Amygdala (tissue), 56 donors: ENCODE measurements at places on chromosomes 3 and 15.

GRCh38 chr3:195282961-195283360 is 12.0 kb upstream of the XXYLT1 start:
- no peak for DNase-seq

GRCh38 chr3:195512798-195513345 is 30.3 kb downstream of the PPP1R2 start:
- no peak for DNase-seq

GRCh38 chr3:77475507-77475906 is 435.6 kb downstream of the ROBO2 start:
- no peak for DNase-seq

- no peak for DNase-seq
These were observed 94.9 kb downstream of the MFSD1 start for GRCh38 chr3:158896729-158897128.

GRCh38 chr3:177338697-177339219 is 141.5 kb upstream of the TBL1XR1 start:
- no peak for DNase-seq

DNA sequence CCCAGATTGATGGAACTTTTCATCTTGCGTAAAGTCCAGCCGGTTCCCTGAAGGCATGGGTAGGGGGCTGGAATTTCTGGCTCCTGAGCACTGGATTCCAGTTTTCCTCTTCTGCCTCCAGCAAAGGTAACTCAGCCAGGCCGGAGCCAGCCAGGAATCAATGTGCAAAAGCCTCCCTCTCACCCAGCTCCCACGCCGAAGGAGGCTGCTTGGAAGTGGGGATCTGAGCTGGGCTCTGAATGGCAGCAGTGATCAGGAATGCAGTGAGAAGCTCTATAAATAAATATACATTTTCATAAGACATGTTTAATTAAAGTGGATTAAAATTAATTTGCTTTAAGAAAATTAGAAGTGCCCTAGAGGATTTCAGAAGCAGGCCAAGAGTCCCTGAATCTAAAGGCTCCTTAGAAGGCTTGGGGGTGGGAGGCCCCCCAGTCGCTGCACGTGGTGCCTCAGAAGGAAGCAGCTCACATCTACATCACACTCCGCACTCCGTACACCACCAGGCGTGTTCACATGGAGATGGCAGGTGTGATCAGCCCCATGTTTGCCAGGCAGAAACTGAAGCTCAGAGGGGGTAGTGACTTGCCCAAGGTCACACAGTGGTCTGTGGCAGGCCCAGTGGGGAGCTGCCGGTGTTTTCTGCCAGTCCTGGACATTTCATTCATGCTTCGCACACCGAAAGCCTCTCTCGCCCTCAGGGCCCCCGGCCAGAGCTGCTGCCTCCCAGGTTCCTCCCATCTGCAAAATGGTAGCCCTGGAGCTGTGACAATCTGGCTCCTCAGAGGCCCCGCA is 148.6 kb upstream of the LINGO1 start:
- DNase-seq, result no peak

DNA sequence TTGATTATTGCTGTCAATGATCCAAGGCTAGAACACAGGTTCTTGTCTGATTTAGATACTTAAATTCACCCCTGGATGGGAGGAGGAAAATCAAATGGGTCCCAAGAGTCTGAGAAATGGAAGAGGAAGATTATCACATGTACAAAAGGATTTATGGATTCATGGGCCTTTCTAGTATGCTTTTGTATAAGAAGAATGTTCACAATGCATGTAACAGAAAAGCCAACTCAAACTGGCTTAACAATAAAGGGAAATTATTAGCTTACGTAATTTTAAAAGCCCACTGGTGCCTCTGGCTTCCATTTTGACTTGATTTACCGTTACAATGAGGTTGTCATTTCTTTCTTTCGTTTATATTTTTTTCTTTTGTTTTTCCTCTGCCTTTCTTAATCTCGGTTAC is 782.5 kb upstream of the GRM7 start:
- no peak for DNase-seq

DNA sequence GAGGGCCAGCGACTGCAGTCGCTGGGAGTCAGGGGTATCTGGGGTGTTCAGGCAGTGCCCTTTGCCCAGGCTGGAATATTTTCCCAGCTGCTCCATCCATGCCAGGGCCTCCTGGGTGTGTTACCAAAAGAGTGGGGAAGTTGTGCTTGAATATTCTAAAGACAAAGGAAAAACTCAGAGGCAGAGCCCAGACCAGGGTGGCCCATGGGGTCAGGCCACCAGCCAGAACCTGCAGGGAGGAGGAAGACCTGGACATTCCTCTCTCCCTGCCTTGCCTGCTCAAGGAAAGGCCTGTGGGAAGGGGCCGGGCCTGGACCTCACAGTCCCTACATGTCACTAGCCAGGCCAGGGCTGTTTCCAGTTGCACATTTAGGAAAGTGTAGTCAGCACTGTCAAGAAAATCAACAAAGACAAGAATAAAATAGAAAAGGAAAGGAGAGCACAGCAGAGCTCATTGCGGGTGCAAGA is 16.0 kb upstream of the KLF15 start:
- no peak for DNase-seq

- DNase-seq, result no peak
These were observed 32.2 kb upstream of the B3GNT5 start for GRCh38 chr3:183220828-183221227.

DNA sequence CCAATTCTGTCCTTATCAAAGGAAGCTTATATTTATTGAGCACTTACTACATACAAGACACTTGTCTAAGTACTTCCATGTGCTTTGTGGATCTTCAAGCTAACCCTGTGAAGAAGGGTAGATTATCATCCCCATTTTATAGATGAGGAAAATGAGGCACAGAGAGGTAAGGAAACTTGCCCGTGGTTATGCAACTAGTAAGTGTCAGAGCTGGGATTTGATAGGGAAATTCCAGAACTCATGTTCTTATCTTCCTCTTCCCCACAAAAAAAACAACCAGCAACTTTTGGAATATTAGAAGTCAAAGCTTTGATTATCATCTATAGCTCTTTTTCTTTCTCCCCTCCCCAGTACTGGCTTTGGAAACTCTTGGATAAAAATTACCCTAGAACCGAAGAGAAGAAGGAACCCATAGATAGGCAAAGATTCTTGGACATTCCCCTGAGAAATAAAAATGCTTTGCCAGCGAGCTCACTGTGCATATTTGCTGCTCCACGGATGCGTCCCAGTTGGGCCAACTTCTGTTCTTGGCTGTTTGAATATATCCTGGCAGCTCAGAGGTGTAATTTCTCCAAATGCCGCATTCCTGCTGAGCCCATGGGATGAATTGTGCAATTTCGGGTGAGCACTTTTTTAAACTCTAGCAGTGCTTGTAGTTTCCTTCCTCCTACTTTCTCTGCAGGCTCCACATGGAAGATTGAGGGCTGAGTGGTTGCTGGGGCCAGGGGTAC is 591.5 kb upstream of the CFAP20DC start:
- no peak for DNase-seq
